ENCODE measurements at places on chromosomes 2 and 18. TPM values are rescaled to one million over a fixed set of nuclear protein-coding genes. Genes with fewer than 3 reads are reported as not detected.
A peak's percentile ranks its signal among the peaks of the same experiment; 100 is the strongest.

The ALPI gene
- total RNA-seq = not detected

The MAPRE2 gene
- 24.2 TPM for total RNA-seq

- DNase-seq = no peak
These were observed 12.2 kb downstream of the CXCR2 start for GRCh38 chr2:218138047-218138446.

- DNase-seq = no peak
These were observed 402.1 kb downstream of the PARD3B start for GRCh38 chr2:204947405-204947804.

The USP37 gene
- total RNA-seq = 7.5 TPM

The IL36B gene
- total RNA-seq = not detected

DNA sequence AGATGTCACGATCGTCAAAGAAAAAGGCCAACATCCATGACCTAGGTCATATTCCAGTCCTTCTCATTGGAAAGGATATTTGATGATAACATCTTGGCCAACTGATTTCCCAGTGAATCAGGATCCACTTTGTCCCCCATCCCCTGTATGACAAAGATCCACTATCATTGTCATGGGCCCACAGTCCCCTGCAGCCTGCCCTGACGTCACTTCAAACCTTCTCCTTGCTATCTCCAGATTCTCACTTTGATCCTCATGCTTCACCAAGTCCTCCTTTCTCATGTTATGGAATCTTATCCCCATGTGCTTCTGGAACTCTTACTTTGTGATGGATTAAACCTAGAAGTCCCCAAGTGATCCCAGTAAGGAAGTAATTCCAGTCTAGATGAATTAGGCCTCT lies 25.7 kb downstream of the GALNT14 start:
- no peak for DNase-seq

- peak; percentile 50 for DNase-seq
These were observed at the start of gene LIPG for GRCh38 chr18:49561289-49562193. Gene LIPG (plus strand): TSS chr18:49562057. CDS start chr18:49562309, 252 bp downstream.

DNA sequence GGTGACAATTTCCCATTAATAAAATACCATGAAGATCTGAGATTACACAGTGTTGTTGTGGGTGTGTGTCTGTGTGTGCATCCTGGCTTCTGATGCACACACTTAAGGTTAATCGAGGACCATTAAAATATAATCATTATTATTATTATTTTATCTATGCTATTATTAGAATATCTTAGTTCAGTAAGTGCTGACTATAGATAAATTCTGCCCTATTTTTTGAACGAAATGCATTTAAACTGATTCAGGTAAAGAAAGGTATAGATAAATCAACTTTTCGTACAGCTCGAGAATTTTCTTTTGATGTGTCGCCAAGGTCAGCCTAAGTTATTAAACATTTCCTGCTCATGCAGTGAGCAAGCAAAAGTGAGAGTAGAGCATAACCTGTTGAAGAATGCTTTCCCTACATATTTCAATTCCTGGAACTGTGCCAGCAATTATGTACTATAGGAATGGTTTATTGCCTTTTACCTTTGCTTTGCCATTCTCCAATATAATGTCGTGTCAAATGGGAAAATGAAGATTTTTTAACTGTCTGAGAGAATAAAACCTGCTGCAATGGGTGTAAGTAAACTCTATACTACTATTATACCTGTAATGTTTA lies 25.8 kb downstream of the KCNJ3 start:
- no peak for DNase-seq
